ENCODE measurements at places on chromosomes 16 and 17.

GRCh38 chr16:65546353-65546791 lies 424.5 kb upstream of the CDH11 start:
- ATAC-seq: no peak

GRCh38 chr17:27282054-27282551 lies 11.8 kb upstream of the WSB1 start:
- no peak for ATAC-seq

DNA sequence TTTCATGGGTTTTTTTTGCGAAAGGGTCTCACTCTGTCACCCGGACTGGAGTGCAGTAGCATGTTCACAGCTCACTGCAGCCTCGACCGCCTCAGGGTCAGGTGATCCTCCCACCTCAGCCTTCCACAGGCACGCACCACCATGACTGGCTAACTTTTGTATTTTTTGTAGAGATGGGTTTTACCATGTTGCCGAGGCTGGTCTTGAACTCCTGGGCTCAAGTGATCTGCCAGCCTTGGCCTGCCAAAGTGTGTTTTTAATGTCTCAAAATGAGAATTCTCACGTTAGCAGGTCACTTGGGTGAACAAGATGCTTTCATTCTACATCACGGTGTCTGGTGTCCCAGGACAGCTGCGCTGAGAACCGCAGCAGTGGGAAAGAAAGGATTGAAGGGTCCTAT lies 3.2 kb downstream of the FBXO31 start:
- no peak for ATAC-seq

GRCh38 chr16:23072084-23072599 lies 77.1 kb downstream of the USP31 start:
- no peak for ATAC-seq

GRCh38 chr16:8880839-8881510 lies 1.2 kb upstream of the LITAFD start:
- no peak for ATAC-seq

DNA sequence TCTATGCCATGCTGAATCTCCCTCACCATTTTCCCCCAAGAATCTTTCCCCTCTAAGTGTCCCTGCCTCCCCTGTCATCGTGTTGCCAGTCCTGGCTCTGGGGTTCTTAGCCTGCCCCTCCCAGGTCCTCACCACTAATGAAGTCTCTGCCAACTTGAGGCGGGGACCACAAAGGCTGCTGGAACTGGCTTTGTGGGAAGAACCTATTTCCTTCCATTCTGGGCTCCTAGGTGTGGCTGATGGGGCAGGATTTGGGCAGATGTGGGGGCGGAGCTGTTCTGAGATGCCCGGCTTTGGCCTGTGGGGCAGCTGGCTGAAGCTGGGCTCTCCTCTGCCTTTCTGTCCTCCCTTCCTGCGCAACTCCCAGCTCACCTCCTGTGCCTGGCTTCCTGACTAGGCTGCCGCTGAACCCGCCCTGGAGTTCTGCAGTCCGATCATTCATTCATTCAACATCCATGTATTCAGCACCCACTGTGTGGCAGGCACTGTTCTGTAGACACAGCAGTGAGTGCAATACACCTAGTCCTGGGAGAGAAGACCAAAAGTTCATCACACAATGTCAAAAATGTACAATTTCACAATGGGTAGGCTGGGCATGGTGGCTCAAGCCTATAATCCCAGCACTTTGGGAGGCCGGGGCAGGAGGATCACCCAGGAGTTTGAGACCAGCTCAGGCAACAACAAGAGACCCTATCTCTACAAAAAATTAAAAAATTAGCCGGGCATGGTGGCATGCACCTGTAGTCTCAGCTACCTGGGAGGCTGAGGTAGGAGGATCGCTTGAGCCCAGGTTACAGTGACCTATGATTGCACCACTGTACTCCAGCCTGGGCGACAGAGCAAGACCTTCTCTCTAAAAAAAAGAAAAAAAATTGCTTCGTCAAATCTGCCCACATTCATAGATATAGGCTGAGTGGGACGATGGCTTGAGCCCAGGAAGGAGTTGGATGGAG lies 1.9 kb upstream of the SNN start:
- no peak for ATAC-seq

DNA sequence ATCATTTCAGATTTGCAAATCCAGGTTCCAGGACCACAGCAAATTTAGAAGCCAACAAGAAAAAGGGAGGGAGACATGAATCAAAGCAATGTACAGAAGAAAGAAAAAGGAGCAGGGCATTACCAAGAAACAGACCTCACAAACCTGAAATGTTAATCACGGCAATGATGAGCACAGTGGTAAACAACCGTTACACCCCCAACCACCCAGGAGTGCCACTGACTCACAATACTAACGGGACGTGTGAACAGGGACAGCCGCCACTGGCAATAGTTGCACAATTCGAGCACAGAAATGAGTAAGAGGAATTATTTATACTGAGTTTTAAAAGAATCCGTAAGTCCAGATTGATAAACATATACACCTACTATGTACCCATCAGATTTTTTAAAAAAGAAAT lies 13.8 kb downstream of the USP22 start:
- ATAC-seq: peak; percentile 96

- ATAC-seq: no peak
Measured at GRCh38 chr17:82080048-82080788, 14.6 kb upstream of the DUS1L start.

DNA sequence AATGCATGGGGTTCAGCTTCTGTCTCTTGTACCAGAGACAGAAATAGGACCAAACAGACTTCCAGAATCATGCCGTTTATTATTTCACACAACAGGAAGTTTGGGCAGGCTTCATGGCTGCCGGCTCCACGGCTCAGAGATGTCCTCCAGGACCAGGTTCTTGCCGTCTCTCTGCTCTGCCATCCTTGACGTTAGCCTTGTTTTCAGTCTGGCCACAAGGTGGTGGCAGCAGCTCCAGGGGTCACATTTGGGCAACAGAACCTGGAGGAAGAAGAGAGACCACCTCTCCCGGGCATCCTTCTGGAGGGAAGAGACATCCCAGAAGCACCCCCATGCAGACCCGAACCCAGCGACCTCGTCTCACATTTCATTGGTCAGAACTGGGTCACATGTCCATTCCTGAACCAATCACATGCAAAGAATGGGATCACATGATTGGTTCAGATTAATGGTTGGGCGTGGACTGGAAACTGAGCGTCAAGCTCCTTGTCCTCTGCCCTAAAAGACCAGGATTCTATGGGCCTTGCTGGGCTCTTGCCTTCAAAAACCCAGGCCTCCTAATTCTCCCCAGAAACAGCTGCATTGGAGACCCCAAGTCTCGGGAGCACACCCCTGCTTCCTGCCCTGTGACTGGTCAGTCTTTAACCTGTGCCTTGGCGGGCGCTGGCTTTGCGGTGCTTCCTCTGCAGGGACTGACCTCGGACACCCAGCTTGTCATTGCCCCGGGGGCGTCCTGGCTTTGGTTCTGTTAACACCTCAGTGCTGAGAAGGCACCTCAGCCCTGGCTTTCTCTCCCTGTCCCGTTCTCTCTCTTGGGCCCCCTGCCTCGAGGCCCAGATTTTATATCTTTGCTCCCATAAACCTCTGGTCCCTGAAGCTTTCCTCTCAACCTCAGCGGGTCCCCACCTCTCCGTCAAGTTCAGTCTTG lies 63.3 kb downstream of the IRF8 start:
- no peak for ATAC-seq

GRCh38 chr17:80949451-80950421 lies 41.9 kb upstream of the CHMP6 start:
- ATAC-seq: no peak

DNA sequence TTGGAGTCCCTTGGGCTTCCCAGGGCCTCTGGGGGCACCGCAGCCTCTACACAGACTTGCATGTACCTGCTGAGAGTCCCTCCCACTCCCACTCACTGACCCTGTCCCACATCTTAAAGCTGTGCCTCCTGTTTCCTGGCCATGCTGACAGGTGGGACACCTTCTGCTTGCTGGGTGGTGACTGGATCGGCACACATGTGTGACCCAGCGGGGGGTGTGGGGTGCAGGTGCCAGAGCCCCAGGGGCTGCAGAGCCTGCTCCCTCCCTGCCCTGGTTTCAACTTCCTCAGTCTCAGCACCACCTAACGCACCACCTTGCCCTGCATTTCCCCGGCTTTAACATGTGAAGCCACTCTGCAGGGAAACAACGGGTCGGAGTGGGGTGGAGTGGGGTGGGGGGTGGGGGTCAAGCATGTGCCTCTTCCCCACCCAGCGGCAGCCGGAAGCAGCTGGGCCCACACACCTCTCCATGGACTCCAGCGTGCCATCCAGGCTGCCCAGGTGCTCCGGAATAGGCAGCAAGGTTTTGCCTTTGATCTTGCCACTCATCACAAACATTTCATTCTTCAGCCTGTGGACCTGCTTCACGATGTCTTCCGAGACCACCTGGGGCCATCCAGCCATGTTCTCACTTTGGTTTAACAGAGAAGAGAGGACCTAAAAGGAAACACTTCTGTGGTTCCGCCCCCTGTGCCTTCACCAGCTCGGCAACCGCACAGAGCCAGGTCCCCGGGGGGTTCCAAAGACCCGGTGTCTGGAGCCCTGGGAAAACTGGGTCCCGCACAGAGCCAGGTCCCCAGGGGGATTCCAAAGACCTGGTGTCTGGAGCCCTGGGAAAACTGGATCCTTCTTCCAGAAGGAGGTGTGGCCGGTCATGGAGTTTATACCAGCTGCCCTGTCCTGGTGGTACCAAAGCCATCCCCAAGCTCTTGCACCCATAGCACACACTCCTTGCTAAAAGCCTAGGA lies 4.7 kb downstream of the DNAH17 start:
- no peak for ATAC-seq

GRCh38 chr16:89555265-89555664 lies 5.2 kb upstream of the RPL13 start:
- no peak for ATAC-seq

- ATAC-seq: no peak
Measured at GRCh38 chr17:64403881-64404460, 13.3 kb upstream of the PECAM1 start.

DNA sequence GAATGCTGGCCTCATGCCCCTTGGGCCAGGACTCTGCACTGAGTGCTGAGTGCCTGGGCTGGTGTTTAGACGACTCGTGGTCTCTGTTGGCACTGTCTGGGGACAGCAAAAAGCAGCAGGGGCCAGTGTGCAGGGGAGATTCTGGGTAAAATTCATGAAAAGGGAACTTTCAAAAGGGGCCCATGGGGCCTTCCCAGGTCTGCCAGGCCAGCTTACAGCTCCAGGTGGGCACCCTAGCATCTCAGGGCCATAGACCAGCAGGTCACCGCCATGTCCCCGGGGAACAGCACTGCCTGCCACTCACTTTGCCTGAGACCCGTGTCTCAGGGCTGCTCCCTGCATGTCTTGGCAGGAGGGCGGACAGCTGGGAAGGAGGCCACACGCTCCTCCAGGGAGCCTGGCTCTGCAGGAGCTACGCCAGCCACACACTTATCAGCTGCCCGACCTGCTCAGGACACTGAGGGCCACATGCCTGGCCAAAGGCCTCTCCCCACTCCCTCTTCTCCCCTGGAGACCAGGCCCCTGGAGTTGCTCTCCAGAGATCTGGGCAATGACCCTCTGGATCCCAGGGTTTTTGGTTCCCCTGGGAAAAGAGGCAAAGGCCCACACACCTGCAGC lies 8.8 kb upstream of the FASN start:
- no peak for ATAC-seq

All from activated T-helper 17 cell treated with anti-CD3 and anti-CD28 coated beads, Interleukin-2, amount 50 U/mL, for 72 hours (primary cell).